ENCODE measurements at places on chromosomes 13 and 19.

DNA sequence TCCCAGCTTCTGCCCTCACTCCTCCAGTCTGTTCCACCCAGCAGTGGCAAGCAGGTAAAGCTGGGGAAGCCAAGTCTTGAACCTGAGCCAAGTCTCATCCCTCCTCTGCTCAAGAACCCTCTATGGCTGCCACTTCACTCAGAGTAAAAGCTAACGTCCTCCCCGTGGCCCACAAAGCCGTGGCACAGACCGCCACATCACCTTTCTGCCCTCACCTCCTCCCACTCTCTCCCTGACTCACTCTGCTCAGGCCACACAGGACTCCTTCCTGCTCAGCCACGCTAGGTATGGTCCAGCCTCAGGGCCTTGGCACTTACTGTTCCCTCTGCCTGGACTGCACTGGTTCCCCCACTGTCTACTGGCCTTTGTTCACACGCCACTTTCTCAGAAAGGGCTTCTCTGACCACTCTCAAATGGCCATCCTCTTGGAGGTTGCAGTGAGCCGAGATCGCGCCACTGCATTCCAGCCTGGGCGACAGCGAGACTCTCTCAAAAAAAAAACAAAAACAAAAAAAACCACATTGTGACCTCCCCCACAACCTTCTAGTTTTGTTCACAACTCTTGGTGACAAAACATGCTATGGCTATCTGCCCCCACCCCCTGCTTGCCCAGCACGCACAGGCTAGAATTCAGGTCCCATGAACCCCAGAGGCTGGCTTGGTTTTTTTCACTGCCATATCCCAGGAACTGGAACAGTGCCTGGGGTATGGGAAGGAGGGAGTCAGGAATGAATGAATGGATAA, 15.8 kb downstream of the NDUFB7 start:
- DNase-seq, result no peak

GRCh38 chr13:49132479-49133002, 87.6 kb upstream of the MLNR start:
- no peak for DNase-seq

DNA sequence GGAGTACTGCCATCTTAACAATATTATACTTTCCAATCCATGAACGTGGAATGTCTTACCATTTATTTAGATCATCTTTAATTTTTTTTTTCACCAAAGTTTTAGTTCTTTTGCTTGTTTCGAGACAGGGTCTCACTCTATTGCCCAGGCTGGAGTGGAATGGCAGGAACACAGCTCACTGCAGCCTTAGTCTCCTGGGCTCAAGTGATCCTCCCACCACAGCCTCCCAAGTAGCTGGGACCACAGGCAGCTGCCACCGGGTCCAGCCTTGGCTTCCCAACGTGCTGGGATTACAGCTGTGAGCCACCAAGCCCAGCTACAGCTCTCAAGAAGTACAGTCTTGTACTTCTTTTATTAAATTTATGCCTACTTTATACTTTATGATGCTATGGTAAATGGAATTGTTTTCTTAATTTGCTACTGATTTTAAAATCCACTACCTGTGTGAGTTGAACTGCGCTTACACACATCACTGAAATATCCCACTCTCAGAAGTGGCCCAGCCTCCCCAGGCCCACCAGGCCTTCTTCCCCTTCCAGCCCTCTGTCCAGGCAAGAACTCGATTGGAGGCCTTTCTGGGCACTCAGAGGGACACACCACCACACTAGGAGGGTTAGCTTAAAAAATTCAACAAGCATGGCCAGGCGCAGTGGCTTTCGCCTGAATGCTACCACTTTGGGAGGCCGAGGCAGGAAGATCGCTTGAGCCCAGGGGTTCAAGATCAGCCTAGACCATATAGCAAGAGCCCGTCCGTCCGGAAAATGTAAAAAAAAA, 1.0 kb upstream of the PGLS start:
- DNase-seq, result no peak

DNA sequence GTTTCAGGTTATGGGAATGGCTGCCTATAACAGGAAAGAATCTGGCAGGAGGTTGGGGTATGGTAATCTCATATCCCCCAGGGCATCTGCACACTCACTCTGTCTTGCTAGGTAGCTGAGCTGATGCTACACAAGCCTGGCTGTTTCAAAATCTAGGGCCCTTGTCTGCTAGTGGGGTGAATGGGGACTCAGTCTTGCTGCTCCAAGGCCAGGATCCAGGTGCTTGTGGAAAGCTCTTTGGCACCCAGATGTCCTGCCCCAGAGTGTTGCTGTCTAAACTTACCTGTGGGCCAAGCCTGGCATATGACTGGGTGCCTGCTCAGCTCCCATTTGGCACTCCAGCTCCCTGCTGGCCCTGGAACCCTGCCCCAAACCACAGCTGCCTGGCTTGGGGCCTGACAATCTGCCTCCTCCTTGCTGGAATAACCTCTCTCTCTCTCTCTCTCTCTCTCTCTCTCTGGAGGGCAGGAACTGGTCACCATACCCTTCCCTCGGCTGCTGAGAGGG, 158.1 kb upstream of the TSC22D1 start:
- DNase-seq, result no peak

GRCh38 chr19:54188215-54188871, 1.0 kb downstream of the MBOAT7 start:
- no peak for DNase-seq

DNA sequence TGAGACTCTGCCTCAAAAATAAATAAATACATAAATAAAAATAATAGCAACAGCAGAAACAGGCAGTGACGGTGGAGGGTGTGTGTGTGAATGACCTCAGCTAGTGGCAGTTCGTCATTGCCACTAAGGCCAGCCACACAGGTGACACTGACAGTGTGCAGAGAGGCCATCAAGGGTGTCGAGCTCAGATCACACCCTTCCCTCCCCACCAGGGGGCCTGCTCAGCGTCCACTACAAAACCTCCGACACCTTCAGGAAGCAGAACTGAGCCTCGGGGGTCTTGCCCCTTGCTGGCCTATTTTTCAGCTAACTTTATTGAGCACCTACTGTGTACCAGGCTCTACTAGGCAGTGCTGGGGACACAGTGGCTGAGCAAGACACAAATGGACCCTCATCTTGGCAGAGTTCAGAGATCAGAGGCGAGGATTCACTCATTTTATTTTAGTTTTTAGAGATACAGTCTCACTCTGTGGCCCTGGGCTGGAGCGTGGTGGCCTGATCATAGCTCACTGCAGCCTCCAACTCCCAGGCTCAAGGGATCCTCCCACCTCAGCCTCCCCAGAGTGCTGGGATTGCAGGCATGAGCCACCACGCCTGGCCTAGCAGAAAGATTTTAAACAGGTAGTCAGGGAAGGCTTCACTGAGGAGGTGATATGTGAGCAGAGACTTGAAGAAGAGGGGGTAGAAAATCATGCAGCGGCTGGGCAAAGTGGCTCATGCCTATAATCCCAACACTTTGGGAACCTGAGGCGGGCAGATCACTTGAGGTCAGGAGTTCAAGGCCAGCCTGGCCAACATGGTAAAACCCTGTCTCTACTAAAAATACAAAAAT, 30.3 kb upstream of the SEMA6B start:
- no peak for DNase-seq

DNA sequence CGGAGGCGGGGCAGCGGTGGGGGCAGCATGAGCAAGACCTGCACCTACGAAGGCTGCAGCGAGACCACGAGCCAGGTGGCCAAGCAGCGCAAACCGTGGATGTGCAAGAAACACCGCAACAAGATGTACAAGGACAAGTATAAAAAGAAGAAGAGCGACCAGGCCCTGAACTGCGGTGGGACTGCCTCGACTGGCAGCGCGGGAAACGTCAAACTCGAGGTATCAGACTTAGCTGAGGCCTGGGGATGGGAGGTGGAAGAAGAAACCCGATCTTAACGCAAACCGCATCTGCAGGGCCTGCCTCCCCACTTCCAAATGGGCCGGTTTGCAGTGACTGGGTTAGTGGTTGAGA, 693 bp downstream of the RFXAP start:
- DNase-seq, result peak; percentile 12

DNA sequence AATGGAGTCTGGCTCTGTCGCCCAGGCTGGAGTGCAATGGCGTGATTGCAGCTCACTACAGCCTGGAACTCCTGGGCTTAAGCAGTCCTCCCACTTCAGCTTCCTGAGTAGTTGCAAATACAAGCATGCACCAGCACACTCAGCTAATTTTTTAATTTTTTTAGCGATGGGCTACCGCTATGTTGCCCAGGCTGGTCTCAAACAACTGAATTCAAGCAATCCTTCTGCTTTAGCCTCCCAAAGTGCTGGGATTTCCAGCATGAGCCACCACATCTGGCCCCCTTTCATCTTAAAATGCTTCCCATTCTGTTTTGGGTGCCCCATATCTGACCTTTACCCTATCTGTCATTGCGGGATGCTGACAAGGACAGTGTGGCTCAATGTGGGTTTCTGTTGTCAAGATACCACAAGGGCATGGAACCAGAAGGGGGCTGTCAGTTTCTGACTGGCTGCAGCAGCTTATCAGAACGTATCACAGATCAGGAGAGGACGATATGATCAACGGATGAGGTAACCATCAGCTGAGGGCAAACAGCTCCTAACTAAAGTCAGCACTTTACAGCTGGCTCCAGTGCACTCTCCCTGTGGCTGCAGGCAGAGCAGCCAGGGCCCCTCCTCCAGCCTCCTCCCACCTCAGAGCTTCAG, 32.4 kb downstream of the GPR42 start:
- peak; percentile 20 for DNase-seq

DNA sequence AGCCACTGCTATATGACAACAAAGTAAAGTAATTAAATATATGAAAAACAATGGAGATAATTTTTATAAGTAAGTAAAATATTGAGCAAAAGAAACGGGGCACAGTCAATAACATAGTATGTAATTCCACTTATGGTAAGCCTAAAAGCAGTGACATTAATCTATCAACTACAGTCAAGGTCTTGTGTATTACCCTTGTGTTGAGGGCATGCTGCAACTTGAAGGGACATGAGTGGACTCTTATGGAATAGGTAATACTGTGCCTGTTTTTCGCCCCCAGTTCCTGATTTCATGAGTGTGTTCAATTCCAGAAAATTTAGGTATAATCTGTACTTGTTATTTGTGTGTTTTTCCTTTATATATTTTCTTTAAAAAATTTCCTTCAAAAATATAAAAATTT, 201.3 kb upstream of the SLITRK6 start:
- DNase-seq, result no peak

DNA sequence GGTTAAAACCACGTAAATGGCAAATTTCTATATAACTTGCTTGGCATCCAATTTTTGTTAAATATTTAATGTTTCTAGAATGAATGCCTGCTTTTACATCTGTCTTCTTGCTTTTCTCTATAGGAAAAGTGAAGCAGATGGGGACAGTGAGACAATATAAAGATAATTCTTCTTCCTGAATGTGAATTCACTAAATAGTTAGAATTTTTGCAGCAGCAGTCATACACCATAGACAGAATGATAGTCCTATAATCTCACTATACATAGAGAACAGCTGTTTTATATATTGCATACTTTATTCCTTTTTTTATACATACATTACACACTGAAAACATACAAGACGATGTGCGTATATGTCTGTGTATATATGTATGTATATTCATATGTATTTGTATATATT, 1127.3 kb downstream of the PCDH9 start:
- DNase-seq, result no peak

DNA sequence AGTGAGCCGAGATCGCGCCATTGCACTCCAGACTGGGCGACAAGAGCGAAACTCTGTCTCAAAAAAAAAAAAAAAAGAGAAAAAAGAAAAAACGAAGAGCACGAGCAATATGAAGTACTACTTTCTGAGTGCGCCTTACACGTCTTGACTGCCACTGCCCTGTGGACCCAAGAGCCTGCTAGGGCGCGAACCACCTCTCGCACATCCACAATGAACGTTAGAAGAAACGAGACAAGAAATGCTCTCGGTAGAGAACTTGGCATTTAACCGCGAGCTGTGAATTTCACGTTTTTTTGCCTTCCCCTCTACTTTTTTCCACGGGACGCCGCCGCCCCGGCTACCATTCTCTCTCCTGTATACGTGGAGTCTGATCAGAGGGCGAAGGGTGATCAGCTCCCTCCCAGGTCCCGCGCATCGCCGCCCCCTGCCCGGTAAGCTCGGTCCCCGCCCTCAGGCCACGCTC, 454 bp downstream of the TIMM44 start:
- no peak for DNase-seq

- DNase-seq, result no peak
Observed at GRCh38 chr13:50130123-50130946, 115.1 kb downstream of the KCNRG start.

- no peak for DNase-seq
Observed at GRCh38 chr19:14769201-14769600, 9.2 kb downstream of the ADGRE2 start.

DNA sequence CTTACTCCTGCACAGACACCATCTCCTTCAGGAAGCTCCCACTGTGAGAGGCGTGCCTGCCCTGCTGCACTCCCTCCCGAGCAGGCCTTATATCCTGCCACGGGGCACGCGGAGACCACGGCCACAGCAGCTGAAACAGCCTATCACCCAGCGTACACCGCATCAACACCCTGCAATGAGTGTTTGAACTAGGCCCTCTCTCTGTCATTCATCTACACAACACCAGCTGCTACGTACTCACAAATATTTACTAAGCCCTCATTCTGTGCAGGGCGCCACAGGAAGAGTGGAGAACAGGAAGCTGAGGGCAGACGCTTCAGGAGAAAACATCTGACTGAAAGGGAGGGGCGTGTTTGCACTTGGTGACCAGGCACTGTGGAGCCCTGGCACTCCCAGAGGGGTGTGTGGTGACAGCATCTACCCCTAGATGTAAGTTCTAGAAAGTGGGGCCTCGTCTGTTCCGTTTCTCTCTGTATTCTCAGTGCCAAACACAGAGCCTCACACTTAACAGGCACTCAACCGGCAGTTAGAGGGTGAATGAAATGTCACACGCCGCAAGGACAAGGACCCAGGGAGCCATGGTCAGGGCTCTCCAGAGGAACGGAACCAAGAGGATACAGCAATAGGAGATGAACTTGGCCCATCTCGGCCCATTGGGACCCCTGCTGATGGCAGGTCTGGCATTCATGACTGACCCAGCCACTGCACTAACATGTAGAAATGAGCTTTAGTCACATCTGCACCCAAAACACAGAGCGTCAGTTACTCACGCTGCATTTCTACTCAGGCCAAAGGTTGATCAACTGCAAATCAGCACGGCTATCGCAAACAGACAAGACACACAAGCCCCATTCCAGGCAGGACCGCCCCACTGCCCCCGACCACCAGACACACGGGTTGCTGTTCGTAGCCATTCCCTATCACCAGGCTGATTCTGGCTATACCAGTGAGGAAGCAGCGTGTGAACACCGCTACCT, 15.7 kb downstream of the RANBP3 start:
- no peak for DNase-seq
